Foreskin keratinocyte (primary cell): ENCODE measurements at places on chromosomes 6 and 20.

DNA sequence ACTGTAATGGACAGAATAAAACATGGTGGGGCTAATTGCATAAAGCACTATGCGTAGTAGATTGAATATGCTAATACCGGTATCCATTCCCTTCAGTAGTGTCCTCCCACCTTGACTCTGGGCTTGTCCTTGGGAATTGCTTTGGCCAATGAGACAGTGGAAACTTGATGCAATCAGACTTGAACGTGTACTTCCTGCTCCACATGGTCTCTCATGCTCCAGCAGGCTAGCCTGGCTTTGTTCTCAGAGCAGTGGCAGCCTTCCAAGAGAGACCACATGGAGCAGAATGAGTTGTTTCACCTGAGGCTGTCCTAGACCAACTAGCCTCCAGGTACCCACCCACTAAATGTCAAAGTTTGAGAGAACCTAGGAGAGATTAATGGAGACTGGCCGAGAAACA lies 37.0 kb upstream of the BTBD3 start:
- peak; percentile 81 for DNase-seq

GRCh38 chr6:35552285-35552917 lies 39.7 kb upstream of the TULP1 start:
- peak; percentile 30 for DNase-seq

- no peak for DNase-seq
Observed at GRCh38 chr20:36253036-36253435, 16.8 kb downstream of the AAR2 start.

DNA sequence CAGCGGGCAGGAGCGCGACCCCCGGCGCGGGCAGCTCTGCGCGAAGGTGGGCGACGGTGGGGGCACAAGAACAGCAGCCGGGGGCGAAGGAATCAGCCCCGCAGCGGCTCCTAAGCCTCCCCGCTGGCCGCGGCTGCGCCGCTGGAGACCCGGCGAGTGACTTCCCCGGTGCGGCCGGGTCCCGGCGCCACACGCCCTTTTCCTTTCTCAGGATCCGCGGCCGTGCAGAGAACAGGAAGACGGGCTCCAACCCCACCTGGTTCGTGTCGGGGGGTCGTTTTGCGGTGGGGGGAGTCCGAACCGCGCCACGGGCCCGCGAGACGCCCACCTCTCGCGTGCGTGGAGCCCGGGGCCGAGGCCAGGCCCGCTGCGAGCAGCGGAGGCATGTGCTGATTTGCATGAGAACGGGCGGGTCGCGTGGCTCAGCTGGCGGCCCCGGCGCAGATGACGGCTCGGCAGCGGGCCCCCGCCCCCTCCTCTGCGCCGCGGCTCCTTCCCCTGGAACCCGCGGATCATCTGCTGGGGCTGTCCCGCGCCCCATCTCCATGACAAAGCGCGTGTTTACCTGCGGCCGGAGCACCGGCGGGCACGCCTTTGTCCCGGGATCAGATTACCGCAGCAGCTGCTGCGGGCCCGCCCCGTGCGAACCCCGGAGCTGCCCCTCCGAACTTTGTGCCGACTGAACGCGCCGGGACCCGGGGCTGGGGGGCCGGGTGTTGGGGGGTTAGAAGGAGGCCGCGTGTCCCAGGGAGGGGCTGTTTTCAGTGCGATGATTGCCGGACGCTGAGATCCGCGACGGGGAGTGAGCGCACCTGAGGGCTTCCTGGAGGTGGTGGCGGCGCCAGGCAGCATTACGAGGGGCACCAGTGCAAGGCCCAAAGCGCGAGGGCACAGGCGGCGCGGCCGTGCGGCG lies 4.9 kb upstream of the DLL1 start:
- DNase-seq = peak; percentile 36

DNA sequence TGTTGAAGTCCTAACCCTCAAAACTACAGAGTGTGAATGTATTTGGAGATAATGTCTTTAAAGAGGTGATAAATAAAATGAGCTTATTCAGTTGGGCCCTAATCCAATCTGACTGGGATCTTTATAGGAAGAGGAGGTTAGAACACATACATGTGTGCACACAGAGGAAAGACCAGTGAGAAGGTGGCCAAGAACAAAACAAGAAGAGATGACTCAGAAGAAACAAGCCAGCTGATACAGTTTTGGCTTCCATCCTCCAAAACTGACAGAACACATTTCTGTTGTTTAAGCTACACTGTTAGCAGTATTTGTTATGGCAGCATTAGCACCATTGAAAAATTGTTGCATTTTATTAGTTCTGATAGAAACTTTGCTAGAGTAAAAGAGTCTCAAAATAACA lies 609.3 kb upstream of the IMPG1 start:
- DNase-seq = no peak
